ENCODE measurements at places on chromosomes 13 and 19.

DNA sequence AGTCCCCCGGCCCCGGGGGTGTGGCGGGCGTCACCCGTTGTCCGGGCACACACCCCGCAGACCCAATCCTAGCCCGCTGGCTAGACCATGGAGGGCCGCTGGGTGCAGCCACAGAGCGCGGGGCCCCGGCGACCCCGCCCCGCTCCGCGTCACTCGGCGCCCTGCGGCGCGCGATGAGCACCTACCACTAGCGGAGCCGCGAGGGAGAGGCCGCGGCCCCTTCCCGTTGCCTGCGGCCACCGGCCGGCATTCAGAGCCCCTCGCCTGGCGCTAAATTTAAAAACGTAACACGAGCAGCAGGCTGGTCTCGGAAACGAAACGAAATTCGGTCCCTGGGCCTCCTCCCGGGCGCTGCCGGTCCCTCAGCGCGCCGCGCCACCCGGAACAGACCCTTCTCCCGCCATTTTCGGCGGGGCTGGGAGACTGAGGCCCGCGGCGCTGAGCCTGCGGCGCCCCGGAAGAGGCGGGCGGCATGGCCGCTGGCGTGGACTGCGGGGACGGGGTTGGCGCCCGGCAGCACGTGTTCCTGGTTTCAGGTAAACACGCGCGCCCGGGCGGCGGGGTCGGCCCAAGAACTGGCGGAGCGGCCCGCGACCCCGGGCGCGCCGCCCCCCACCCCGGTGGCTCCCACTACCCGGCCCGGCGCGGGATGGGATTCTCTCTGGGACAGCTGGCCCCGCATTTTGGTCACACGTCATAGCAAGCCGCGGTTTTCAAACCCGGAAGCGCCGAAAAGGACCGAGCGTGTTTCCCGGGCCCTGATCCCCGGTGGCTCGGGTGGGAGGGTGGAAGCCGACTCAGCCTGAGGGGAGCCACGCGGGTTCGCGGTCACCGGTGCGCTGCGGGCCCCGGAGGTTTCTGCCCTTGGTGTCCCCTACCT, at the start of gene RNASEH2B:
Gene RNASEH2B, plus strand, starts transcription at position 187 of the 880 bp plus-strand sequence. Its CDS starts 286 bp downstream, at position 473.
- DNase-seq, result peak; percentile 71

DNA sequence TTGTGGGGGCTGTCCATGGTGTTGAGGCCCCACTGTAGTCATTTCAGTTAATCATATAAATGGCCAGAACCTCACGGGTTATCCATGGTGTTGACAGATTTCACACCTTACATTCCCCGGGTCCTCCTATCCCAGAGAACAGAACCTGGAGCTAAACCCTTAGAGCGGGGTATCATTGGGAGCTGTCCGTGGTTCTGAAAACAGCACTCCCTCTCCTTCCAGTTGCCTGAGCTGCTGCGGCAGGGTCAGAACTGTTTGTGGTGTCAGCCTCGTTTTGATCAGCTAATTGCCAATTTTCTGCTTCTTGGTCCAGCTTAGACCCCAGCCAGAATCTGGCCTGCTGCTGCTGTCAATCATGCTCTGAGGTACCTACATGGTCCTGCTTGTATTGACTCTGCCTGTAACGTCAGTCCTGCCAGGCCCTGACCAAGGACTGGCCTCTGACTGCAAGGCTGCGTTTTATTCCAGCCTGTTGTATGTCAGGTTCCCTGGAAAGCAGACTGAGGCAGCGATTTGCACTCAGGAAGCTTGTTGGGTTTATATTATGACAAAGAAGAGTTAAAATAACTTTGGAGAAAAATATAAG, 55.8 kb upstream of the KCTD15 start:
- peak; percentile 62 for DNase-seq

DNA sequence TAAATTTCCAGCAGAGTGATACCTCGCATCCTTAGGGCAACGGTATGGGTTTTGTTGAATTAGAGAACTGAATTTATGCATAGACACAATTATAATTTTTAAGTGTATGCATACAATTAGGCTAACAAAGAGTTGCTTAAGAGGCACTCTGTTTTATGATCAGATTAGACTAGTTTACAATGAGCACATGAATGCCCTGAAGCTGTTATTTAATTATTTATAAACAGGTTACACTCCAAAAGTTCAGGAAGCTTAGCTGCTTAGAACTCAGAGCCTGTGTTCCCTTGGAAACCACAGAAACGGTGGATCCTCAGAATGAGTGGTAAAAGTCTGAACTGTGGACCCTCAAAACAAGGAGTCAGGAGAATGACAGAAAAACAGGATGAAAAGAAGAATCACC, 72.5 kb upstream of the FBXL3 start:
- no peak for DNase-seq

GRCh38 chr13:28659621-28659970, 666 bp downstream of the POMP start:
- no peak for DNase-seq

DNA sequence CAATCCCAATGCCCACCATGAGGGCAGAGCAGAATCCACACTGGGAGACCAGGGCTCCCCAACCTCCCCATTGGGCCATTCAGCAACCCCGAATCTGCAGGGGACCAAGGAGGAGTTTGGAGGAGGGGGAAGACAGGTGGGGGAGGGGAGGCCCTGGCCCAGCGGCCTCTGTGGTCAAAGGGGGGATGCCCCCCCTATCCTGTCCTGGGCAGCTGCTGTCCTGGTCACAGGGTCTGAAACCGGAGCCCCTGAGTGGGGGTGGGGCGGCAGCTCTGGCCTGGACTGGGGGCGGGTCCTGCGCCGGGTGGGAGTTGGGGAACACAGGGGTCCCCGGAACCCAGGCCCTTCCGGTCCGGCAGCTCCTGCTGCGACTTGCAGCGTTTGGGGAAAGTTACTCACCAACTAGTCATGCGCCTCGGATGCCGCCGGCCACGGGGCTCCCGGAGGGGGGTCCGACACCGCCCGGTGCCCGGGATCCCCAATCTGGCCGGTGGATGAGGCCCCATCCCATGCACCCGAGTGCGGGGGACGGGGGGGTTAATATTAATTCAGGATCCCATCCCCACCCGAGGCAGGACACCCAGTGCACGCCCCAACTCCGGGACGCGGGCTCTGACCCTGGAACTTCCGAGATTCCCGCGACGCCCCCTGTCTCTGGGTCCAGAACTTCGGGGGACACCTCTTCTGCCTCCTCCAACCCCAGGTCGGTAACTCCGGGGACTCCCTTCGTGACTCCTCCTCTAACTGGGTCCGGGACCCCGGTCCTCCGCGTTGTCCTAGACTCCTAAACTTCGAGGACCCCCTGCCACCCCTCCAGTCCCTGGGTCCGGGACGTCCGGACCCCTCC, 872 bp downstream of the HOMER3 start:
- no peak for DNase-seq

Data from HEK293T (cell line).